ENCODE measurements at places on chromosomes 3 and 15.

GRCh38 chr3:82186017-82186416, 424.6 kb upstream of the GBE1 start:
- peak; percentile 8 for DNase-seq

GRCh38 chr3:150237490-150237889, 170.6 kb upstream of the TSC22D2 start:
- peak; percentile 30 for DNase-seq

GRCh38 chr15:61857169-61857829, 202.9 kb downstream of the VPS13C start:
- DNase-seq, result no peak

DNA sequence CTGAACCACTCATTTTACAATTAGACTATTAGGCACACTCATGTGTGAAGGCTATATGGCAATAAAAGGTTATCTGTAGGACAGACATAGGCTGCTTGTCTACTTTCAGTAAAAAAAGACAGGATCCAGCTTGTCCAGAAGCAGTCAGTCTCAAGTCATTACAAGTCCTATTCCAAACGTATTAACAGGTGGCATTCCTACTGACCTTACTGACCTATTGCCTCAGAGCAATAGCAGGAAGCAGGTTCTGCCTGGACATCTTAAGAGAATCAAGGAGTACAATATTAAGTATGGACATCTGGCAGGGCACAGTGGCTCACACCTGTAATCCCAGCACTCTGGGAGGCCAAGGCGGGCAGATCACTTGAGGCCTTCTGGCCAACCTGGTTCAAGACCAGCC, 7.0 kb downstream of the CMTM6 start:
- no peak for DNase-seq

DNA sequence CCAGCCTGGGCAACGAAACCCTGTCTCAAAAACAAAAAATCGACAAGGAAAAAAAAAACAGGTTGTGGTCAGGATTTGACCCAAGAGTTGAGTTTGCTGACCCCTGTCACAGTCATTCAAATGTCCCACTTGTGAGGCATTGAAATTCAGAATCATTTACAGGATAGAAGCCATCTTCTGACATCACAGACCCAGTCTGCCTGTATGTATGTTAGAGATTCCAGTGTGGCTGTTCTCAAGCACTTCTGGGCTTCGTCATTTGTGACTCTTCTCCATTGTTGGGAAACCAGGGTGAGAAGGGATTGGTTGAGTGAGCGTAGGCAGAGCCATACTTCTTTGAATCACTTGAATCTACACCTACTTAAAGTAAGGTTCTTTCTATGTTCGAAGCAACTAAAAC, 57.1 kb downstream of the LMLN start:
- no peak for DNase-seq

DNA sequence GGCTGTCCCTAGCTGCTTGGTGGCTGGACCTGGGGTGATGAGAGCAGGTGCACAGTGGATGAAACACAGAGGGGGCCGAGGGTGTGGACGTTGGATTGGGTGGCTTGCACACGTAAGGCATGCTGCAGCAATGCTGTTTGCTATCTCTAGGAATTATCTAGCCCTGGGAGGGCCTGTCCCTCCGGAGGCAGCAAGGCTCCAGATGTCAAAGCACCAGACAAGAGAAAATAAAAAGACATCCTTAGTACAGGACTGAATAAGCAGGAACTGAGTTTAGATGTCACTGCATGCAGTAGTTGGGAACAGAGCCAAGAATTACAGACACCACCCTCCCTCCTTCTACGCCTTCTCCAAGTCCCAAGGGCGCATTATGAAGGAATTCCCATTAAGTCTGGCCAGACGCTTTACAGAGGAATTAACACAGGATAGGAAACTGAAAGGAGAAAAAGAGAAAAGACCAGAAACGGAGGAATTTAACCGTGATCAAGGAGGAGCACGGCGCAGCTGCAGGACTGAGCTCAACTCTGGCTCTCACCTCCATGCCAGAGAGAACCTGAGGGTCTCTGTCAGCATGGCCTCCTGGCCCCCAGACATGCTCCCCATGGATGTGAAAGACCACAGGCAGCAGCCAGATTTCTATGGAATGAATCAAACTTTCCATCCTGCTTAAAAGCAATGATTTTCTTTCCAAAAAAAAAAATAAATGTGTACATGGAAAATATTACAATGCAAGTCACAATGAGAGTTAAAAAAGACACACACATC, 13.8 kb downstream of the ATP10A start:
- peak; percentile 96 for DNase-seq

DNA sequence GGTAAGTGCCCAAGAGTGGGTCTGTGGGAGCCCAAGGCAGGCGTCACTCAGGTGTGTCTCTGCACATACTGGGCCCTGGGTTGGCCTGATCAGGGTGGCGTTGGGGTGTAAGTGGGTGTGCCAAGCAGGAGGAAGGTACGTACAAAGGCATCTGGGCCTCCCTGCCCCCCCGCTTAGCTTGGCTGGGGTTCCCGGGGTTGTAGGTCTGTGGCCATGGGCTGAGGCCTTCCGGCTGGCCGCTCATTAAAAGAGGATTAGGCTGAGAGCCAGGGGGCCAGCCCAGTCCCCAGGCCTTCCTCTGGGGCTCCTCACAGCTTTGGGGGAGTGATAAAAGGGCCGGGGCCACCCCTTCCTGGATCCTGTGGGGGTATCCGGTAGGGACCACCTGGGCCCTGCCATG, 13.3 kb downstream of the SEMA3F start:
- no peak for DNase-seq

DNA sequence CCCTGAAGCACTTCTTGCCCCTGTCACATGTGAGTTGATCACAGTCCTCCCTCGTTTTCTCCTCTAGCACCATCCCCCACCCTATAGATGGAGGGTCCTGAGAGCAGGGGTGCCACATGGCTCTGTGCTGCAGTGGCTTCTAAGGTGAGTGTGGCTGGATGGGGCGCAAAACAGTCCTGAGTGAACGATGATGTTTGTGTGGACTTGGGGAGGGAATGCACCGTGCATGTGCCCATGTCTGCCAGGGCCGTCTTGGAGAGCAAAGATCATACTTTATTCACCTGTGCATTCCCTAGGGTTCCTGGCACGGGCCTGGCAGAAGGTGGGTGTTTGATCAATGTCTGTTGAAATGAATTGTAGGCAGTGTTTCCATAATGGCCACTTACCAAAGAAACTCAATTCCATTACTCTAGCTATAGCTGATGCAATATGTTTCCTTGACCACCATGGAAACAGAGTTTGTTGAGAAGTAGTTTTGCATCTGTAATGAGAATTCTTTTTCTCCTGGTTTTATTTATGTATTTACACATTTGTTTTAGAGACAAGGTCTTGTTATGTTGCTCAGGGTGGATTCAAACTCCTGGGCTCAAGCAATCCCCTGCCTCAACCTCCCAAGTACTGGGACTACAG, 58.0 kb downstream of the ABTB1 start:
- DNase-seq, result peak; percentile 83

DNA sequence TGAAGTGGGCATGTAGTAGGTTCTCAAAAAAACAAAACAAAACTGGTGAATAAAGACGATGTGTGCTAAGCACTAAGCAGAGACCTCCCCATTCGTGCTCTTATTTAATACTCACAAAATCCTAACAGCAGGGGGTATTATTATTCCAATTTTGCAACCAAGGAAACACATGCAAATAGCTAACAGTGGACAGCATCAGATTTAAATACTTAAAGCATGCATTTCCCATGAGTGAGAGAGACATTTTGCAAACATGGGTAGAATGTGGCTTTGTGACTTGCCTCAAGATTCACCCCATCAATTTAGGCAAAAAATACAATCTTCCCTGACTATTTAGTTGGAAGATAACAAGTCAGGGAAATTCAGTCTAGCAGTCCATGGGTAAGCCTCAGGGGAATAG, 946.2 kb upstream of the CFAP20DC start:
- DNase-seq, result no peak

DNA sequence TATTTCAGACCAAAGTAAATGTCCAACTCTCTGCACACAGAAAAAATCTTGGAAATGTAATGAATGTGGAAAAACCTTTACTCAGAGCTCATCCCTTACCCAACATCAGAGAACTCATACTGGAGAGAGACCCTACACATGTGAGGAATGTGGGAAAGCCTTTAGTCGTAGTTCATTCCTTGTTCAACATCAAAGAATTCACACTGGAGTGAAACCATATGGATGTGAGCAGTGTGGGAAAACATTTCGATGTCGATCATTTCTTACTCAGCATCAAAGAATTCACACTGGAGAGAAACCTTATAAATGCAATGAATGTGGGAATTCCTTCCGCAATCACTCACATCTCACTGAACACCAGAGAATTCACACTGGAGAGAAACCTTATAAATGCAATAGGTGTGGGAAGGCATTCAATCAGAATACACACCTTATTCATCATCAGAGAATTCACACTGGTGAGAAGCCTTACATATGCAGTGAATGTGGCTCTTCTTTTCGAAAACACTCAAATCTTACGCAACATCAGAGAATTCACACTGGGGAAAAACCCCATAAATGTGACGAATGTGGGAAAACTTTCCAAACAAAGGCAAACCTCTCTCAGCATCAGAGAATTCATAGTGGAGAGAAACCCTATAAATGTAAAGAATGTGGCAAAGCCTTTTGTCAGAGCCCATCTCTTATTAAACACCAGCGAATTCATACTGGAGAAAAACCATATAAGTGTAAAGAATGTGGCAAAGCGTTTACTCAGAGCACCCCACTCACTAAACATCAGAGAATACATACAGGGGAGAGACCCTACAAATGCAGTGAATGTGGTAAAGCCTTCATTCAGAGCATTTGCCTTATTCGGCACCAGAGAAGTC, 8.0 kb upstream of the ZNF501 start:
- no peak for DNase-seq

Data from muscle of leg (tissue), 16 donors.